BJ (cell line): ENCODE measurements at places on chromosomes 7 and 10.

GRCh38 chr10:132785723-132786475 lies at the start of gene NKX6-2:
Gene NKX6-2, minus strand, starts transcription at chr10:132786147. Its CDS starts 199 bp downstream, at chr10:132785948.
- no peak for DNase-seq

DNA sequence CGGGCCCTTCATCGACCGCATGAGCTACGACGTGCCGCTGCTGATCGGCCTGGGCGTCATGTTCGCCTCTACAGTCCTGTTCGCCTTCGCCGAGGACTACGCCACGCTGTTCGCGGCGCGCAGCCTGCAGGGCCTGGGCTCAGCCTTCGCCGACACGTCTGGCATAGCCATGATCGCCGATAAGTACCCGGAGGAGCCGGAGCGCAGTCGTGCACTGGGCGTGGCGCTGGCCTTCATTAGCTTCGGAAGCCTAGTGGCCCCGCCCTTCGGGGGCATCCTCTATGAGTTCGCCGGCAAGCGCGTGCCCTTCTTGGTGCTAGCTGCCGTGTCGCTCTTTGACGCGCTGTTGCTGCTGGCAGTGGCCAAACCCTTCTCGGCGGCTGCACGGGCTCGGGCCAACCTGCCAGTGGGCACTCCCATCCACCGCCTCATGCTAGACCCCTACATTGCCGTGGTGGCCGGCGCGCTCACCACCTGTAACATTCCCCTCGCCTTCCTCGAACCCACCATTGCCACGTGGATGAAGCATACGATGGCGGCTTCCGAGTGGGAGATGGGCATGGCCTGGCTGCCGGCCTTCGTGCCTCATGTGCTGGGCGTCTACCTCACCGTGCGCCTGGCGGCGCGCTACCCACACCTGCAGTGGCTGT lies 1.2 kb downstream of the SLC18A3 start:
- no peak for DNase-seq

DNA sequence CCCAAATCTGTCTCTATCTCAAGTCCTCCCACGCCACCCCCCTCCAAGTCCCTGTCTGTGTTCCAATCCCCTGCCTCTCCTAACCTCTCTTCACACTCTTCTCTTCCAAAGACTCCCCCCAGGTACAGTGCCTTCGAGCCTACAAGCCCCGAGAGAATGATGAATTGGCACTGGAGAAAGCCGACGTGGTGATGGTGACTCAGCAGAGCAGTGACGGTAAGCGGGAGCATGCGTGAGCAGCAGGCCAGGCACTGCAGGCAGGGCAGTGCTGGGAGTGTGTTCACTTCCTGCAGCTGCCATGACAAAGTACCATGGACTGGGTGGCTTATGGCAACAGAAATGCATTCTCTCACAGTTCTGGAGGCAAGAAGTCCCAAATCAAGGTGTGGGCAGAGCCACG lies 23.4 kb downstream of the ARHGEF5 start:
- no peak for DNase-seq

- peak; percentile 35 for DNase-seq
Measured at GRCh38 chr10:44935201-44935965, 24.2 kb upstream of the RASSF4 start.

DNA sequence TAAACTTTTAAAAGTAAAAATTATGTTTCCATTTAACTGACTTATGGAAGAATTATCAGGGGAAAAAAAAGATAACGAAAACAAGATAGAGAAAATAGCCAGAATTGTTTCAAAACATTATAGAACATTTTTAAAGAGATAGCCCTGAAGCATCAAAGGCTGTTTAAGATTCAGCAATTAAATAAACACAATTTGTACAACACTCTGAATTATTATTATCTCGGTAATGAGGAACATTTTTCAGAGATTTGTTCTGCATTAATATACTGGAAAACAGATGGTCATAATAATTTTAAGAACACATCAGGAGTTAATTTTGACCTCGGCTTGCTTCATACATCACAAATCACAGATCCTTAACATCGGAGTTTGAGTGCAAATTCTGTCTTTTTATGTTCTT lies 643.8 kb downstream of the SORCS1 start:
- no peak for DNase-seq

DNA sequence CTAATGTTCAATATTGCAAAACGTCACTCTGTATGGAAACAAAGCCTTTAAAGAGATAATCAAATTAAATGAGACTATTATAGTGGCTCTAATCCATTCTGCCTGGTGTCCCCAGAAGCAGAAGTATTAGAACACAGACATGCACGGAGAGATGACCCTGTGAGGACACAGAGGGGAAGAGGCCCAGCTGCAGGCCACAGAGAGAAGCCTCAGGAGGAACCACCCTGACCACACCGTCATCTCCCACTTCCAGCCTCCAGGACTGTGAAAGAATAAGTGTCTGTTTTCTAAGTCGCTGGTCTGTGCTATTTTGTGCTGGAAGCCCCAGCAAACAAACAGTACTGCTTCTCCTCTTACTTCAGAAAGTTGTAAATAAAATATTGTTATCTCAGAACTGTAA lies 283.5 kb upstream of the ADARB2 start:
- DNase-seq: no peak

- no peak for DNase-seq
Measured at GRCh38 chr10:24467136-24467535, 256.6 kb downstream of the ARHGAP21 start.

DNA sequence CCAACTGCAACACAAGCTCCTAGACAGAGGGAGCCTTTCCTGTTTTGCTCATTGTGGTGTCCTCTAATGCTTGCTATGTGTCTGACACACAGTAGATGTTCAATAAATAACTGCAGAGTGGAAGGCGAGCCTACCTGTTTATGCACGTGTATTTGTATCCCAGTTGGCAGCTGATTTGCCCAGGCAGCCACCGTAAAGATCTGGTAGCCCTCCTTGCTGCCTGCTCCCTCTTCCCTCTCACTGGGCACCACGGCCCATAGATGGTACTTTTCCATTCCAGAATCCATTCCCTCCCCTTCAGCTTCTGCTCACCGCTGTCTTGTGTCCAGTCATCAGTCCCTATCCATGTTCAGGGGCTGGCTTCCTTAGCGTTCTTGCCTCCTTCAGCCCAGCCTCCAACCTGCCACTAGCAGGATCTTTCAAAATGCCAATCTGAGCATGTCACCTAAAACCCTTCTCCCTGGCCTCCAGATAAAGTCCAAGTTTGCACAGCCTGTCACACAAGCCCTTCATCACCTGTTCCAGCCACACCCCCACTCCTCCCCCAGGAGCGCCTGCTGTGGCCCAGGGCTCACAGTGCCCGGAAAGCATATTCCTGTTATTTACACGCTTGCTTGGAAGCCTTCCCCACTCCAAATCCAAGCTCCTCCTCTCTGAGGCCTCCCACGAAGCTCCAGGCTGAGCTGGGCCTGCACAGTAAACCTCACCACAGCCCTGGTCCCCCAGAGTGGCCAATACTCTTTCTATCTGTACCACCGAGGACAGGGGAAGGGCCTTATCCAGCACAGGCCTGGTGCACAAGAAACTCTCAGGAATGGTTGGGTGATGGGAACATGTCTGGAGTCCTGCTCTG lies 21.0 kb downstream of the ZCCHC24 start:
- no peak for DNase-seq

DNA sequence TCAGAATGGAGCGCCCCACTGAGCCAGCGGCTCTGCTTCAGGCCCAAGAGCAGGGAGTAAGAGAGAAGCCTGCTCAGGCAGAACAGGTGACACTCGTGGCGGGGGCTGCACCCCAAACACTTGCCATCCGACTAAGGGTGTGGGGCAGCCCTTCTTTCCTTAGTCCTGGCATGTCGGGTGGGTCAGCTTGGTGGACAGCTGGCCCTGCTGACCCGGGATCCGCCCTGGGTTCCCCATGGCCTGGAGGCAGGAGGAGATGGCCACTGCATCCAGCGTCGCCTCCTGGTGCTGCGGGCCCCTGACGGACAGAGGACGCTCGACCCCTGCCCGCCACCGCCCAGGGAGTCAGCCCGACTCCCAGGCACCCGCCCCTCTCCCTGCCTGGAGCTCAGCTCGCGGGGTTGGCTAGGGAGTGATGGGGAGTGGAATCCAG lies 1.2 kb upstream of the PAOX start:
- DNase-seq: no peak

DNA sequence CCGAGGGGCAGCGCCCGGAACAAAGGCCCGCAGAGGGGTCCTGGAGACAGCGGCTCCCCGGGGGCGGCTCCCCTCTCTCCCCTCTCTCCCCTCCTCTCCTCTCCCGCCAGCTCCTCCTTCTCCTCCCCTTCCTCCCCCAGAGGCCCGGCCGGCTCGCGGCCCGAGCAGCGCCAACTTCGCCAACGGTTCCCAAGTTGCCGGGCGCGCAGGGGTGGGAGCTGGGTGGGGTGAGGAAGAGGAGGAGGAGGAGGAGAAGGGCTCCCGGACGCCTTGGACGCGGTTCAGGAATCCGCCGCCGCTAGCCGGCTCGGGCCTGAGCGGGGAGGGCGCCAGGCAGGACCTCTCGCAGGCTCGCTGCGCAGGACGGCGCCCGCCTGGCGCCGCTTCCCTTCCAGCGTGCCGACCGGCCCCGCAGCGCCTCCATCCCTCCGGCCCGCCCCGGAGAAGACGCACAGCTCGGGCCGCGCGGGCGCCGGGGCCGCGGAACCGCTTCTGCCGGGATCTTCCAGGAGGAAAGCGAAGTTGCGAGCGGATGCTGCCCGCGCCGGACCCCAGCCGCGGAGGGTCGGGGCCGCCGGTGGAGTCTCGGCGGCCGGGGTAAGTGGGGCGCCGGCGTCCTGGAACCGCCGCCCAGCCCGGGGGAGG lies at the start of gene CHST3:
TSS of gene CHST3 (plus strand) at position 298 of the 645 bp plus-strand sequence. CDS start 41,448 bp downstream, outside the sequence.
- DNase-seq: no peak

GRCh38 chr10:61975391-61975932 lies 74.0 kb downstream of the ARID5B start:
- DNase-seq: peak; percentile 60

DNA sequence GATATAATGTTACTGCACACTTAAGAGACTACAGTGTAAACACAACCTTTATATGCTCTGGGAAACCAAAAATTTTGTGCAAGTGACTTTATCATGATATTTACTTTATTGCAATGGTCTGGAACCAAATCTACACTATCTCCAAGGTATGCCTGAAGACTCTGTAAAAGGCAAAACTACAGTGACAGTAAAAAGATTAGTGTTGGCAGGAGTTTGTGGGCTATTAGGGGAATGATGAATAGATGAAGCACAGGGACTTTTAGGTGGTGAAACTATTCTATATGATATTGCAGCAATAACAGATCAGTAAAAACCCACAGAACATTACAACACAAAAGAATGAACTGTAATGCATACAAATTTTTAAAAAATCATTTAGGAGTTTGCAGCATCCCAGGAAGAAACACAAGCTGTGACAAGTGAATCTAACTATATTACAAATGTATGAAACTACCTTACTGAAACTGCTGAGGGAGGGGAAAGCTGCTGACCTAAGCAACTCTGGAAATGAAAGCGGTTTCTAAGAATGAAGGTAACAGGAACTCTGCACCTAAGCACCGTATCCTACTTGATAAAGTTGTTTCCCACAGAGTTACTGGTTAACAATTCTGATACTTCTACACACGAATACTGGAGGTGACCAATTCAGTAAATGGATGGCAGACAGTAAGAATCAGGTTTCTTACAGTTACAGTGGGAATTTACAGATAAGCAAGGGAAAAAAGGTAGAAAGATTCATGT lies 82.6 kb downstream of the ATE1 start:
- DNase-seq: no peak

- peak; percentile 1 for DNase-seq
Measured at GRCh38 chr7:152173372-152174070, 148.0 kb downstream of the GALNT11 start.

GRCh38 chr7:112290065-112290464 lies 83.6 kb downstream of the ZNF277 start:
- no peak for DNase-seq

DNA sequence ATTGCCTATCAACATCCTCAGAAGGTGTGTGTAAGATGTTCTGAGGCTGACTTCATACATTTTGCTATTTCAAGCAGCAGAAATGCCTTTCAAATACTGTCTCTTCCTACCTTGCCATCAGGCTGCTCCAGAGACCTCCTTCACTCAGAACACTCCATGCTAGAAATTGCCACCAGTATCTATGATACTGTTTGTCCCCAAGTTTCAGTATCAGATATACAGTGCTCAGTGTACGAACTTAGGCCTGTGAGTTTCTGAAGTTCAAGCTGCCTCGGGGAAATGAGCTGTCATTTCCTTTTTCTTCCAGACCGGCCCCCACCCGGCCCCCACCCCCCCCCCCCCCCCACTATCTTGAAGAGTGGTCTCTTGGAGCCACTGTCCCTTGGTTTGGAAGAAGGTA lies 373.4 kb upstream of the CHRM2 start:
- no peak for DNase-seq

GRCh38 chr7:75983471-75984129 lies 10.8 kb downstream of the TMEM120A start:
- no peak for DNase-seq

GRCh38 chr10:34109952-34110702 lies 705.0 kb downstream of the PARD3 start:
- DNase-seq: no peak

DNA sequence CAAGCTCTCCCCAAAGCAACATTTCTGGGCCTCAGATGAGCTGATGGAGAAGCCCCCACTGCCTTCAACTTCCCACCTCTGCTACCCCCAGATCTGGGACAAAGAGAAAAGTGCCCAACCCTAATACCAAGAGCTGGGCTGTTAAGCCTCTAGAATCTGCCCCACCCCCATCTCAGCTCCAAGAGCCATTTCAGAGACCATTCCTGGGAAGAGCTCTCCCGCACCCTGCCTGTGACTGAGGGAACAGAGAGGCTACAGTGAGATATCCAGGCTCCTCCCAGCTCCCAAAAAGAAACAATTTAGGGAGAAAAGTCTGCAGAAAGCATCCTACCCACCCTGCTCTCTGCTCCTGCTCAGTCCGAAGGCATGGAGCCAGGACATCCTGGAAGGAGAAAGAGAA lies 2.5 kb upstream of the KCNH2 start:
- no peak for DNase-seq

DNA sequence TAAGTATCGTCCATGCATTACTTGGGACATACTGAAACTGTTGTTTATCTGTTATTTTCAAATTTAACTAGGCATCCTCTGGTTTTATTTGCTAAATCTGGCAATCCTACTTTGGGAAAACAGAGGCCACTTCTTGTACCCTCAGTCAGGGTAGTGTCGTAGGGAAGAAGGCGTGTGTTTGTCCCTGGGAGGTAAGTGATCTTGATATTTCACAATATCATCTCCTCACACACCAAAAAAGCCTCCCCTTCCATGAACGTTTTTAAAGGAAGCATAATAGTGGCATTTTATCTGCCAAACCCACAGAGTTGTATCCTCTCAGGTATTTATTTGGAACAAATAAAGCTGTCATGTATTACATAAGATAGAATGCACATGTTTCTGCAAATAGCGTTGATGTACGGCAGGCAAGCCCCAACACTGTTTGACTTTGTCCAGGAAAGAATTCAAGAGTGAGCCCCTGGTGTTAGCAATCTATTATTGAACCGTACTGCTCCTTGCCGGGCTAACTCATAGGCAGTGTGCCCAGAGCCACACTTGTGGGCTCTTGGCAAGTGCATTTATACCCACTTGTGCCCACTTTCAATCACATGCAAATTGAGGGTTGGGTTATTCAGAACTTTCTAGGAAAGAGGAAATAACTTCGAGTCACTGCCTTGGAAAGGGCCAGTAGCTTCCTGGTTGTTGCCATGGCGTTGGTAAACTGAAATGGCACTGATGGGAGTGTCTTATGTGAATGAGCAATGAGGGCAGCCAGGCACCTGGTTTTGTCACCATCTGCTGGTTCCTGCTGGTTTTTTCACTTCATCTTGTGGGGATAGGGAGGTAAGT lies 266.0 kb downstream of the USP6NL start:
- DNase-seq: no peak
